NCI-H524 treated with DMSO at 0.1 percent for 48 hours (cell line): ENCODE measurements at places on chromosomes 6 and 20.
A peak's percentile ranks its signal among the peaks of the same experiment; 100 is the strongest.

GRCh38 chr20:3995067-3995748 lies 20.1 kb downstream of the RNF24 start:
- no peak for DNase-seq

GRCh38 chr6:900716-901605 lies 208.0 kb upstream of the EXOC2 start:
- DNase-seq = no peak

- DNase-seq = no peak
These were observed 94.8 kb downstream of the GRM1 start for GRCh38 chr6:146123616-146124015.

DNA sequence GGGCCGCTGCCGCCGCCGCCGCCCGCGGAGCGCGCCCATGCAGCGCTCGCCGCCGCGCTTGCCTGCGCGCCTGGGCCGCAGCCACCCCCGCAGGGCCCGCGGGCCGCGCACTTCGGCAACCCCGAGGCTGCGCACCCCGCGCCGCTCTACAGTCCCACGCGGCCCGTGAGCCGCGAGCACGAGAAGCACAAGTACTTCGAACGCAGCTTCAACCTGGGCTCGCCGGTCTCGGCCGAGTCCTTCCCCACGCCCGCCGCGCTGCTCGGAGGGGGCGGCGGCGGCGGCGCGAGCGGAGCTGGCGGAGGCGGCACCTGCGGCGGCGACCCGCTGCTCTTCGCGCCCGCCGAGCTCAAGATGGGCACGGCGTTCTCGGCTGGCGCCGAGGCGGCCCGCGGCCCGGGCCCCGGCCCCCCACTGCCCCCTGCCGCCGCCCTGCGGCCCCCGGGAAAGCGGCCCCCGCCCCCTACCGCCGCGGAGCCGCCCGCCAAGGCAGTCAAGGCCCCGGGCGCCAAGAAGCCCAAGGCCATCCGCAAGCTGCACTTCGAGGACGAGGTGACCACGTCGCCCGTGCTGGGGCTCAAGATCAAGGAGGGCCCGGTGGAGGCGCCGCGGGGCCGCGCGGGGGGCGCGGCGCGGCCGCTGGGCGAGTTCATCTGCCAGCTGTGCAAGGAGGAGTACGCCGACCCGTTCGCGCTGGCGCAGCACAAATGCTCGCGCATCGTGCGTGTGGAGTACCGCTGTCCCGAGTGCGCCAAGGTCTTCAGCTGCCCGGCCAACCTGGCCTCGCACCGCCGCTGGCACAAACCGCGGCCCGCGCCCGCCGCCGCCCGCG lies 730 bp downstream of the INSM1 start:
- DNase-seq = no peak

DNA sequence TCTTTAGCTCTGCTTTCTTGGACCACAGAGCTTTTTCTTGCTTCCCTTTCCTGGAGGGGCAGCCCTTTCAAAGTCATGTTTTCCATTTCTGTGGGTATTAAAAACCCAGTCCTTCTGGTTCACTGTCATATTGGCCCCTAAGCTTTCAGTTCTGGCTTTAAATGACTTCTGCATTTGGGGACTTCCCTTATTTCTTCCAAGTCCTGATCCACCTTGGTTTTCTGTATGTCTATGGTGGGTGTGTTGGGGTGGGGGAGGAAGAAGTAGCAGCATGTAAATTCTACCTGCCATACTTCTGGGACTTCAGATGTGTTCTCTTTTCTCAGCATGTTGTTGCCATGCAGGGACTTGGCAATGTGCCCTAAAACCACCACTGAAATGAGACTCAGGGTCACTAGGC lies 77.1 kb upstream of the EMILIN3 start:
- DNase-seq = no peak

- no peak for DNase-seq
These were observed at the start of gene KCNK16 for GRCh38 chr6:39322306-39322850. Gene KCNK16 (minus strand): TSS chr6:39322702. CDS start chr6:39322540, 162 bp downstream.

DNA sequence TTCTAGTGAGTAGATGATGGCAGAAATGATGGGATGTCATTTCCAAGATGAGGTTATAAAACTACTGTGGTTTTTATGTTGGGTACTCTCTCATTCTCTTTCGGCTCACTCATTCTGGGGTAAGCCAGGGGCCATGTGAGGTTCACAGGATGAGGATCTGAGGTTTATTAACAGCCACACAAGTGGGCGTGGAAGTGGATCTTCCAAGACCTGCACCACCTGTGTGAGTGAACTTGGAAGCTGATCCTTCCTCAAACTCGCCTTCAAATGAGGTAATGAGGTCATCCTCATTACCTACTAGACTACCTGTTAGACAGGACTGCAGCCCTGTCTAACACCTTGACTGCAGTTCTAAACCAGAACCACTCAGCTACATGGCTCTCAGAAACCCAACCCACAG lies 45.1 kb upstream of the TAGAP start:
- no peak for DNase-seq

DNA sequence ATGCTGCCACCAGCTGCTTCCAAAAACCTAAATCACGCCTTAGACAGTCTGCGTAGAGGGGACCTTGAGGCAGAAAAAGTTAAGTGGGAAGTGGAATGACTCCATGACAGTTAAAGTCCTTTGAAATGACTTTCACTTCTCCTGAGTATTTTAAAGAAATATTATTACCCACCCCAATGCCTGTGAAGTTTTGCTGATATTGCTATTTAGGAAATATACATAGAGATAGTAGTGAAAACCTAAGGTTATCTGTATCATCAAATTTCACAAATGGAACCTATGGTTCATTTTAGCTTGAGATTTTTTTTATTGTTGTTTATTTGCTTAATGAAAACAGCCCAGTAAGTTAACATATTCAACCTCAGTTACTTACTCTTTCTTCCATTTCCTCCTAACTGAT lies 182.1 kb upstream of the FBXL4 start:
- no peak for DNase-seq

DNA sequence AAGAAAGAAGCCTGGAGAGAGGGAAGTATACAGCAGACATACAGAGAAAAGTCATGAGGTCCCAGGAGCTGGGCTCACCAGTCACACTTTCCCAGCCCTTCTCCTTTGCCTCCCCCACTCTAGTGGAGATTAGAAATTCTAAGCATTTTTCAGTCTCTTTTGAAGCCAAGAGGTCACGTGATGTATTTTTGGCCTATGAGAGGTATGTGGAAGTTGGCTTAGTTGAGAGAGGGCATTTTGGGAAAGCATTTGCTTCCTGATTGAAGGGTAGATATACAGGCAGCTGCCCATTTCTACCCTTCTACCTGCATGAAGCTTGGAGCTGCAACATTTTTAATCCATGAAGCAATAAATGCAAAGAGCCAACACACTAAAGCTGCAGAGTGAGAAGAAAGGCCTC lies 106.0 kb upstream of the TNFAIP3 start:
- no peak for DNase-seq

DNA sequence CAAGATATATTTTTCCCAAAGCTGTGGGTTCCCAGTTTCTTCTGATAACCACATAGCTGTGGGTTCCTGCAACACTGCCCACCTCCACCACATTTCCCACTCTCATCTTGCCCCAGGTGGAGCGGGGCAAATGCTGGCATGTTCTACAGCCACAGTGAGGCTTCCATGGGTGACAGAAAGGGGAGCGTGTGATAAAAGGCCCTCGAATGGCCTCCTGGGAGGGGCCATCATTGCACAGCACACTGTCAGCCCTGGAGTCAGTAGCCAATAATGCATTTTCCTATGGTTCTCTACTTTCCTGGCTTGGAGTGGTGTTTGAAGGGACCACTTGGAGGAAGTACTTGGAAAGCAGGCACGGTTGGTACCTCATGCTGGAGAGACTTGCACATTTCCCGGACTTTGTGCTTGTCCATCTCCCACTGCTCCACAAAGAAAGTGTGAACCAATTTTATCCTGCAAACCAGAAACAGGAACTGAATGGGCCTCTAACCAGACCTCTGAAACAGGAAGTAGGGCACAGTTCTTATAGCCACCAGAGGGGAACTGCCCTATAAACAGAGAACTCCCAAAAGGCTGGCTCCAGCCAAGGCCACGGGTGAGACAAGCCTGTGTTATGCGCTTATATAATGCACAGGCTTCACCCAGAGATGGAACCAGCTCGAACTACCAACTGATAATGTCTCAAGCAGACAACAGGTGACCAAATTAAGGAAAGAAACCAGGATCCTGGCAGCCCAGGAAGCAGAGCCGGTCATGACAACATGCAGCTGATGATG lies 8.6 kb downstream of the MAP3K5 start:
- DNase-seq = no peak

GRCh38 chr20:24806705-24807676 lies 142.1 kb upstream of the CST7 start:
- DNase-seq = no peak

- peak; percentile 9 for DNase-seq
These were observed 746 bp downstream of the BACH2 start for GRCh38 chr6:90295854-90296340.

DNA sequence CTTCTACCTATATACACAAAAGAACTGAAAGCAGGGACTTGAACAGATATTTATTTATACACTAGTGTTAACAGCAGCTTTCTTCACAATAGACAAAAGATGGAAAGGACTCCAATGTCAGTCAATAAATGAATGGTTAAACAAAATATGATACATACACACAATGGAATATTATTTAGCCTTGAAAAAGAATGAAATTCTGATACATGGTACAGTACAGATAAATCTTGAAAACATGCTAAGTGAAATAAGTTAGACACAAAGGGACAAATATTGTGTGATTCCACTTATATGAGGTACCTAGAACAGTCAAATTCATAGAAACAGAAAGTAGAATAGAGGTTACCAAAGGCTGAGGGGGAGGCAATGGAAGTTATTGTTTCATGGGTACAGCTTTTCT lies 79.8 kb upstream of the ADTRP start:
- no peak for DNase-seq

GRCh38 chr6:125296471-125296870 lies 5.3 kb downstream of the HDDC2 start:
- DNase-seq = no peak

- DNase-seq = no peak
These were observed 4.0 kb downstream of the SS18L1 start for GRCh38 chr20:62147528-62147927.

- no peak for DNase-seq
These were observed 21.6 kb downstream of the C6orf163 start for GRCh38 chr6:87366072-87366827.

DNA sequence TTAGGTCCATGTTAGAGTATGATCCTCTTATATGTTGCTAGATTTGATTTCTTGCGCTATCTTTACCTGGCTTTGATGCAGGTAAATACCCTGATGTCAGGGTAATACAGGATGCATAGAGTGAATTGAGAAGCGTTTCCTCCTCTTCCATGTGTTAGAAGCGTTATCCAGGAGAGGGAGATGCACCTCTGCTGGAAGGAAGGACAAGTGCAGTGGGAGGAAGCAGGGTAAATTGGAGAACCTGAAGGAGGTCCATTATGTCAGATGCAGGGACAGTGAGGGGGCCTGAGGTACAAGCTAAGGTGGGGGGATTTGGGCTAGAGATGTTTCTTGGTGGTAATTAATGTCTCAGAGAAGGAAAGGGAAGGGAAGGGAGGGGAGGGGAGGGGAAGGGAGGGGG lies 7.7 kb downstream of the SHLD1 start:
- DNase-seq = no peak

DNA sequence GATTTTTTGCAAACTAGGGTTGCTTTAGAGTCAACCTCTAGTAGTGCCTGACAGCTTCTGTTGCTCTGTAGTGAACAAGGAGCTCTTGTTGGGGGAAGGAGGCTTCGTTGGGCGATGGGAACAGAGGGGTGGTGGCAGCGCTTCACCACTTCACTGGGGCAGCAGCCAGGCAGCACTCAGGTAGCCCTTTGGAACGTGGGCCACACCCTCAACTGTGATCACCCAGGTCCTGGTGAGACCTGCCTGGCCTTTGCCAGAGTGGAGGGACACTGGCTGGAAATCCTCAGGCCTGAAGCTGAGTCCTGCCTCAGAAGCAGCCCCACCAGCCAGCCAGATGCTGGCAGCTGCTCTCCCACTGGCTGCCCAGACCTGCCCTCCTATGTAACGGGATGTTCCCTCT lies 10.4 kb upstream of the EDN3 start:
- DNase-seq = no peak

GRCh38 chr6:124055963-124056362 lies 252.3 kb downstream of the NKAIN2 start:
- no peak for DNase-seq

DNA sequence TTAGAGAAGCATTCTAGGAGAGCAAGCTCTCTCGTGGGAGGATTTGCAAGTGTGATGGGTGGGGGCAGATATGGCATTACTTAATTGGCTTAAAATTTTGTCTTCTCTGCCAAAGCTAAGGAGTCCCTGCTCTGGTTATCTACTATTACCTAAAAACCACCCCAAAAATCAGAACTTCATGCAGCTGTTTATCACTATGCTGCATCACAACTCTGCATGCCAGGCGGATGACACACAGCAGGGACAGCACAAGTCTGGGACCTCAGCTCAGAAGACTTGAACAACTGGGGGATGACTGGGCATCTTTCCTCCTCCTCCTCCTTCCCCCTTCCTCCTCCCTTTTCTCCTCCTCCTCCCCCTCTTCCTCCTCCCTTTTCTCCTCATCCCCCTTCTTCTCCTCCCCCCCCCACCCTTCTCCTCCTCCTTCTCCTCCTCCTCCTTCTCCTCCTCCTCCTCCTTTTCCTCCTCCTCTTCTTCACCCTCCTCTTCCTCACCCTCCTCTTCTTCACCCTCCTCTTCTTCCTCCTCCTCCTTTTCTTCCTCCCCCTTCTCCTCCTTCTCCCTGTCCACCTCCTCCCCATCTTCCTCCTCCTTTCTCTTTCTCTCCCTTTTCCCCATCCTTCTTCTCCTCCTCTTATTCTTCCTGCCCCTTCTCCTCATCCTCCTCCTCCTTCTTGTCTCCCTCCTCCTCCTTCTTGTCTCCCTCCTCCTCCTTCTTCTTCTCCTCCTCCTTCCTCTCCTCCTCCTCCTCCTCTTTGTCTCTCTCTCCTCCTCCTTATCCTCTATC lies 218.6 kb upstream of the PMEPA1 start:
- DNase-seq = no peak

DNA sequence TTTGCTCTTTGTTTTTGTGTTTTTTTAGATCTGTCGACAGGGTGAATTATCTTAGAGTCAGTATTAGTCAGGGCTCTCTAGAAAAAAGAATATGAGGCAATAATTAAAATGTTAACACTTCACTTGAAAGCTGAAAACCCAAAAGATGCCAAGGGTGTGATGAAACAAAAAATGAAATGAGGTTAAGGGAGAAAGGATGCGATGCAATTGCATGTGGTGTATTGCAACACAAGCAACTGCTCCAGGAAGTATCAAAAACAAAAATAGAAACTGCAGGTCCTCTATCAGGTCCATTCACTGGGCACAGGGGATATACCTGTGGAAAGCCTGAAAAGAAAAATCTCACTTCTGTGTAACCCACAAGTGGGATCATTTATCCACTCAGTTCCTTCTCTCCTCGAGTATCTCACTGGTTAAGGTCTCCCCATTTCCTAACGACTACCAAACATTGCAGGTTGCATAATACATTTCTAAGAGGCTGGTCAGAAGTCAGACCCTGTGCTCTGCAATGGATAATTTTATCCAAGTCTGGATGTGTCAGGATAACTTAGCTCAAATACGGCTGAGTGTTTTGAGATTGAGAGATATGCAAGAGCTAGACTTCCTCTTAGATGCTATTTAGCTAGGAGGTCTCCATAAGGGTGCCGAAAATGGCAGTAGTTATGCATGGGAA lies 257.7 kb upstream of the GJE1 start:
- DNase-seq = no peak

GRCh38 chr6:127146932-127147331 lies 28.5 kb downstream of the RSPO3 start:
- DNase-seq = no peak

- no peak for DNase-seq
These were observed 203.9 kb upstream of the CST7 start for GRCh38 chr20:24745206-24745605.

- DNase-seq = no peak
These were observed 13.9 kb upstream of the DACT2 start for GRCh38 chr6:168333491-168333890.
